Anterior cingulate cortex (tissue), 58 donors: ENCODE measurements at places on chromosomes 5 and 9.

- DNase-seq = no peak
These were observed 75.3 kb downstream of the HMGCR start for GRCh38 chr5:75412111-75412990.

DNA sequence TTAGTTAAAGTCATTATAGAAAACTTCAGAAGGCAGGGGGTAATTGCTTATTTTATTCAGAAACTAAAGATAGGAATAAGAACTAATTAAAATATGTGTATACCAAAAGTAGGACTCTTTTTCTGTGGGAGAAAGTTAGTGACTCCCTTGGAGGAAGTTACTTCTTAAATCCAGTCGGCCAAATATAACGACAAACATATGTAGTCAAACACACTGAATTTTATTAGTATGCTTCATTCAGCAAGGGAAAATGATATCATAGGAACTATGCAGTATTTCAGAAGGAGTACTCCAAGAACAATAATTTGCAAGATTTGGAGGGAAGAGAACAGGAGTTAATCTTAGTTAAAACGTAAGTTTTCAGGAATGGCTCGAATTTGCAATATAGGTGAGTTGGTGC is 432.6 kb downstream of the CYLC2 start:
- DNase-seq = no peak

GRCh38 chr5:17819783-17820182 is 185.5 kb downstream of the TAF11L14 start:
- no peak for DNase-seq

DNA sequence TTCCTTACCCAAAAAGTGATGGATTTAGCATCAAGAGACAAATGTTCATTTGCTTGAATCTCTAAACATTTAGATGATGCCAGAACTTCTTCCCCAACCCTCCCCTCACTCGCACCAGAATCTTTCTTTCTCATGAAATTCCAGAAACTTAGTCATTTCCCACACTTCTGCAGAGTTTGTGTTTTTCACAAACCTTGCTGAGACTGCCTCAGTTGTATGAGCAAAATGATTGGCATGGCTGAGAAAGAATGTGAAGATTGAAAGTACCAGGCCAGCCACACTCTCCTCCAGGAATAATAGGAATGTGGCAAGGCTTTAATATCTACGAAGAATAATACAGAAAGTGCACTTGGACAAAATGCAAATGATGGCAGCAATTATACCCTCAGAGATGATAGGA is 428.3 kb upstream of the CDH6 start:
- no peak for DNase-seq

DNA sequence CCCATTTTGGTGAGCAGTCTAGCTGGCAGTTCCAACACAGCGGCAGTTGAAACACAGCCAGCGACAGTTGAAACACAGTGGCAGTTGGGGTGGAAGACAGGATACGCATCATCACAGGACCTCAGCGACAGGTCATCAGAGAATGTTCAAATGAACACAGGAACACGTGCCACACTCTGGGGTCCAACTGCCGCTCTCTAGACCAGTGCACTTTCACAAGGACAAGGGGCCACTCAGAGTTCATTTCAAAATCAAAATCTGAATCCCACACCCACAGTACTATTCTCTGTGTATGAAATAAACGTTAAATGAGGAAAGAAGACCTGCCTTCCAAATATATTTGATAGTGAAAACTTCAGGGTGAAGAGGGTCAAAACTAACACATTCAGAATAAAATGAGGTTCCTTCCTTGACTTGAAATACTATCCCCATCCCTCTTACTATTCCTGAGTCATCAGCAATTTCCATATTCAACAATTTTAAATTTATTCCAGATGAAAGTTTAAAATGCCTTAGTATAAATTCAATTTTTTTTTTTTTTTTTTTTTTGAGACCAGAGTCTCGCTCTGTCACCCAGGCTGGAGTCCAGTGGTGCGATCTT is 53.0 kb upstream of the SIMC1 start:
- DNase-seq = no peak

- DNase-seq = no peak
These were observed 254.7 kb upstream of the SLC30A5 start for GRCh38 chr5:68839019-68839552.

DNA sequence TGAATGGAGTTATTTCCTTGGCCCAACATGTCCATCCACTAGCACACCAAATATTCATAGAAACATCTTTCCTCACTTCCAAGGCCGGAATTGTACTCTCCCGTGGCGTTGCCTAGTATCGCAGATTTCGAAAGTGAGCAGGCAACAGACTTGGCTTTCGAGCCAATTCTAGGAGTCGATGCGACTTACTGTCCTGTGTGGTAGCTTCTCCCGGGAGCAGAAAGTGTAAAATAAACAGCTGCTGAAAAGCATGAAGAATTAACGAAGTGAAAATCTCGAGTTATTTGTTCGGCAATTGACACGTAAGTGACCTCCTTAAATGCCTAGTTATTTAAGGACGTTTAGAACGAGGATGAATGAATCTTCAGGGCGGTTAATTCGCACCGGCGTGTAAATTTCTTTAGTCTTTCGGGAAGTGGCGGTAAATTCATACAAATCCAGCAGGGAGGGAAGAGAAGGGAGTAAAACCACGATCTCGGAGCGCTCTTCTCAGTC is 449 bp upstream of the PCSK5 start:
- DNase-seq = no peak

- DNase-seq = no peak
These were observed 64.1 kb downstream of the SLCO4C1 start for GRCh38 chr5:102231693-102232619.

GRCh38 chr5:172816925-172817562 is 17.0 kb upstream of the ERGIC1 start:
- no peak for DNase-seq

DNA sequence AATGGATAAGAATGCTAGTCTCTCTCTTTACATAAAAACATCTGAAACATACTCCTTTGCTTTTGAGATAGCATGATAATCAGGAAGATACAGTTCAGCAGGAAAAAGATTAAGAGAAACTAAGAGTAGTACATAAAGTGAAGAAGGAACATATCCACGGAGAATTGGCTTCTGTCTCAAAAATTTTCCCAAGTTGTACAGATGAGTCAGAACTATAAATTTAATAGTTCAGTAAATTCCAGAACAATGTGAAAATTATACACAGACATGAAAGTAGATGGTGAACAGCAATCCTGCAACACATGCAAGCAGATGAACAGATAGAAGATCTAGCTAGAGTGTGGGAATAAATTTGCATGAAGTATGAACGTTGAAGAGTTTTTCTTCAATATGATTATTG is 691.4 kb upstream of the RIOK2 start:
- DNase-seq = no peak

- DNase-seq = no peak
These were observed 60.1 kb upstream of the CLINT1 start for GRCh38 chr5:157918811-157919742.

- no peak for DNase-seq
These were observed 57.0 kb downstream of the GOLM1 start for GRCh38 chr9:86042199-86042978.

DNA sequence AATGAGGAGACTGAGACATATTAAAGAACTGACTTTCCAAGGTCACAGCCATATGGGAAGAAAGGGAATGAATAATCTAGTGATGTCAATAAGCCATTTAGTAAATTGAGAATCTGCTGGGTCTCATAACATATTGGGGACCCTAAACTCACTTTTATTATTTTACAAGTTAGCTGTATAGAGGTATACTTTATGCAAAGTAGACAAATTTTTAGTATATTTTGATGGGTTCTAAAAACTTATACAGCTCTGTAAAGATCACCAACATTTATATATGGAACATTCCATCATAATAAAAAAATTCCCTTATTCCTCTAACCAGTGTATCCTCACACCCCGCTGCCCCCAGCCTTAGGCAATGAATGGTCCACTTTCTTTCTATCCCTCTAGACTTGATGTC is 35.7 kb upstream of the ZNF510 start:
- DNase-seq = no peak

DNA sequence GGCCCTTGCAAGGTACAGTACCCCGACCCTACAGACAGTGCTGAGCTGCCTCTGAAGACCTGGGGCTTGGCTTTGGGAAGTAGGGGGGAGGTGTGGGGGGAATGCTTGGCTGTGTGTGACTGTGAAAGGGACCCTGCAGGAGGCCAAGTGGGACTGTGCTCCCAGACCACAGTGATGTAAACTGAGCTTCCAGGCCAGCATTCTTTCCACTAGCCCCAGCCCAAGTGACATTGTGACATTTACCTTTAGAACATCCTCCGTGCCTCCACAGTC is 31.2 kb downstream of the HMCN2 start:
- DNase-seq = no peak

GRCh38 chr9:8234316-8234715 is 434.7 kb upstream of the DMAC1 start:
- DNase-seq = no peak

- no peak for DNase-seq
These were observed 583.5 kb upstream of the TUSC1 start for GRCh38 chr9:26261503-26262330.

DNA sequence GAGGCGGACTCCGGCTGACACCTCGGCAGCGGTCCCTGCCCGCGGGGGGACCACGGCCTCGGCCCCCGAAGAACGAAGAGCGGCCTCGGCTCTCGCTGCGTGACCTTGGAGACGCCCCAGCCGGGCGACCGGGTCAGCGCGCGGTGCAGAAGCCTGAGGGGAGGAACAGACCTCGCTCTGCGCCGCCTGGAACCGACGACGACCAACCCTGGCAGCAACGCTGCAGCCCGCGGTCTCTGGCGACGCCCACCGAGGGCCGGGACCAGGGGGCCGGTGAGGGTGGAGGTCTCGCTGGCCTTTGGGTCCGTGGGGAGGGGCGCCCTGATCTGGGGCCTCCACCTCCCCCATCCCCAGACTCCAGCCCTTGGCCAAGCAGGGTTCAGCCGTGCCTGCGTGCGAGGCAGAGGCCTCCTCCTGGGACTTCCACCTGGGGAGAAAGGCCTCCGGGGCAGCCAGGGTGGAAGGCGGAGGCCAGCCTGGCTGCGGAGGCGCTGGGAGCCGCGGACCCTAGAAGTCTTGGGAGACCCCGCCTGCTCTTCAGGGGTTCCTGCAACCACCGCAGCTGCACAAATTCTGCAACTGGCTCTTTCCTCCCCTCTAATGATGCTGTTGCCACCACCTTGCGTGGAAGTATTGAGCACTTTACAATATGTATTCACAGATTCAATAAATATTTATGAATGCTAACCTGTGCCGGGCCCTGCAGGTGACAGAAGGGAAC is 44.3 kb upstream of the SLC12A7 start:
- no peak for DNase-seq

- DNase-seq = no peak
These were observed 27.5 kb downstream of the CEL start for GRCh38 chr9:133089271-133089671.

DNA sequence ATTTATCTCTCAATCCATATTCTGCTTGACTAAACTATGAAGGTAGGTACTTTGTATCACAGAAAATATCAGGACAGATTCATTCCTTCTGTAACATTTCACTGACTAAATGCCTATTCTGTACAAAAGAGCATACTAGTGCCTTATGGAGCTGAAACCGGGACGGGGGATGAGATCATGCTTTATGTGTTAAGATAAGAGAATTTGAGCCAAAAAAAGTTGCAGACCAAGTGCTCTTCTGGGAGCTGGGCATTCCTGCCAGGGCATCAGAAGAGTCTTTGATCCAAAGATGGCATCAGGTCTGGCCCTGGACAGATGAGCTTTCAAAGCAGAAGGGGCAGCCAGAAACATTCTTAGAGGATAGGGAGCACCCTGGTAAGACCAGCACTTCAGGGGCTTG is 27.5 kb upstream of the GLIPR2 start:
- no peak for DNase-seq

- no peak for DNase-seq
These were observed 280.2 kb upstream of the C9orf72 start for GRCh38 chr9:27853529-27853928.

DNA sequence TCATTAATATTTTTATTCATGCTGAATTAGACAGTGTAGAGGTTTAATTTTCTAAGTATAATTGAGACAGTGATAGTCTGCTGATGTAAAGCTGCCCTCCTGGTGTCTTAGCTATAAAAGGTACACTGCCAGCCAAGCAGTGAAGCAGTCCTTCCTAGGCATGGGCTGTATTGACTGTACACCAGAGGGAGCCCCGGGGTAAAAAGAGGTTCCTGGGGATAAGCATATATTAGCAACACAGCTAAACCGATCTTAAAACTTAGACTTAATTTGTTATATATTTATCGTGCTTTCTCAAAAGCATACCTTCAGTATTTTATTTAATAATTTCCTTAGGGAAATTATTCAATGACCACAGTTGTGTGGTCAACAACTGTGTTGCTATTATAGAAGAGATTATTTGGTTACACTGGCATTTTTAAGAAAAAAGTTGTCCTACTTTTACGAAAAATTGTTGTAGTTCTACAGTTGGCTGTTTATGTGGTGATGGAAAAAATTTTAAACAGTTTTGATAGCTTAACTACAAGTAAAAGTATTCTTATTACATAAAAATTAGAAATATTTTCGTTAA is 68.8 kb downstream of the ELL2 start:
- DNase-seq = no peak

DNA sequence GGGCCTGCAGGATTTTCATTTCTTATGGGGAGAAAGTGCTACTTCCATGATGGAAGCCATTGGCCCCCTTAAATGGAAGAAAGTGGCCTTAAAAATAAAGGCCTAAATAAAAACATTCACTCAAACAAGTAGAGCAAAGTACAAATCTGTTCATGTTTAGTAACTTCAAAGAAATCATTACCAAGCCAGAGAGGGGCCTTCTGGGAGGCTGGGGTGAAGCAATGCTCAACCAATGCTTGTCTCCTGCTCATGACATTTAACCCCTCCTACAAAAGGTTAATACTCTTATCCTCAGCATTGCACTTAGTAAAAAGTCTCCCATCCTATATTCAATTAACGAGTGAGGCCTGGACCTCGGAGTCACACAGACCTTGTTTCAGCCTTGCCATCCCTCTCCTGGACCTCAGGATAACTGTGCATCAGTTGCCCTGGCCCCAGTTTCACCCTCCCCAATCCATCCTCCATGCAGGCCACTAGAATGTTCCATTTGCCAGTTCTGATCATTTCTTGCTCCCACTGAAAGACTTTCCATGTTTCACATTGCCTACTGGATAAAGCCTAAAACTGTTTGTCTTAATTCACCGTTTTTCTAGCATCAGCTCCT is 36.9 kb upstream of the ALDH1B1 start:
- no peak for DNase-seq

DNA sequence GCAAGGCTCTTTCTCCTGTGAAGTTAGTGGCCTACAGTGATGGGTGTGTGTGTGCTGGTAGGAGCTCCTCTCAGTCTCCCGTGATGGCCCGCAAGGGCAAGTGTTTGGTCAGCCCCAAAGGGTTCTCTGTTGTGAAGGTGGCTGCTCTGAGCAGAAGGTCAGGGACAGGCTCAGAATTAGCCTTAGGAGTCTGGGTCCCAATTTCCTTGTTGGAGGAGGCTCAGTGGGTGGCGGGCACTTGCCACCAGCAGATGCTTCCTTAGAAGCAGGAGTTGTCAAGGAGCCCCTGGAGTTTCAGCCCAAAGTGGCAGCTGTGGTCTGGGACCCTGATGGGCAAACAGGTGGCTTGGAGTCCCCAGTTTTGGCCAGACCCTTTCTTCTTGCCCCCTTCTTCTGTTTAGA is 154.4 kb downstream of the MACROH2A1 start:
- DNase-seq = no peak

GRCh38 chr9:129131300-129132145 is 20.3 kb downstream of the PTPA start:
- DNase-seq = peak; percentile 61

GRCh38 chr9:79778581-79778980 is 206.8 kb downstream of the TLE4 start:
- no peak for DNase-seq

- no peak for DNase-seq
These were observed 16.3 kb downstream of the GALNT12 start for GRCh38 chr9:98823666-98824334.

GRCh38 chr5:134873494-134873893 is 677 bp upstream of the TXNDC15 start:
- DNase-seq = no peak
